ENCODE measurements at places on chromosomes 4 and X.
A peak's percentile ranks its signal among the peaks of the same experiment; 100 is the strongest.

DNA sequence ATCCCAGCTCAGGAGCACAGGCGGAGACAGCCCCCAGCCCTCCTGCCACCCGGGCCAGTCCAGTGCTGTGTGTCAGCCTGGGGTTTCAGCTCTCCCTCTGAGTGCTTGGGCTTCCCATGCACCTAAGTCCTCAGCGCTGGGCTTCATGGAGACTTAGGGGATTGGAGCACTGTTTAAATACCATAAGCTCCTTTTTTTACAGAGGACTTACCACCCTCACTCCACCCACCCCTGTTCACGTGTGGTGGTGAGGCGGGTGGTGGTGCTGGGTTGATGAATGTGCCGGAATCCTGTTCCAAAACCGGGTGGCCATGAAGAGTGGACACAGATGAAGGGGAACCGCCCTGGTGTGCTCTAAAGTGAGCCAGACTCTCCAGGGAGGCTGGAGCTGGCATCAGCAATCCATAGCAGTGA, 66.9 kb downstream of the PSAPL1 start:
- DNase-seq = no peak

- DNase-seq = peak; percentile 18
Observed at GRCh38 chr4:40149960-40150385, 46.9 kb upstream of the RHOH start.

DNA sequence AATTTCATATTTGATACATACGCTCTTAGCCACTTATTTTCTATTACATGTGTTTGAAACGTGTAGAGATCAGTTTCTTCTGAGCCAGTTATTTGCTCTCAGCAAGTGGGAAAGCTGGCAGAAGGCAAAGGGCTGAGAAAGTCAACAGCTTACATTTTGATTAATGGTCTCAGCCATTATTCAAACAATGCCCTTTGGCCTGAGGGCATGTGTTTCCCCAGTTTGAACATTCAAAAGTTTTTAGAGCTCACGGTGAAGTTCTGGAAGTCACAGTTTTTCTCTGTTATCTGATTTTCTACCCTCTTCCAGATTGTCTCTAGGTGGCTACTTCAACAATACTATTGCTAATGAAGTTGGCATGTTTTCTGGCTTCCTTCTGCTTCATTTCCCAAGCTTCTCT, 591.8 kb upstream of the CPEB2 start:
- DNase-seq = no peak

DNA sequence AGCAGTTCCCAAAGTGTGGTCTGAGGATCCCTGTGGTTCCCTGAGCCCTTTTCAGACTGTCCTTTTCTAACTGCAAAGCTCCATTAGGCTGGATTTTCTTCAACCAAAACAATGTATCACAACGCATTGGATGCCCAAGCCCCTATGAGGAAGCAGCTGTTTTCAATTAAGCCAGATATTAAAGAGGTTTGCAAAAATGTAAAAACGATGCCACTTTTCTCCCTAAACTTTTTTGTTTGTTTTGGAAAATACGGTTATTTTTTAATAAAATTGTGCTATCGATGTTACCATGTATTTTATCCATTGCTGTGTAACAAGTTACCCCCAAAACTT, 170.4 kb upstream of the BCOR start:
- DNase-seq = no peak

- no peak for DNase-seq
Observed at GRCh38 chrX:137172317-137172948, 138.6 kb upstream of the GPR101 start.
